ENCODE measurements at places on chromosomes 7 and 10. TPM values are rescaled to one million over a fixed set of nuclear protein-coding genes. Genes with fewer than 3 reads are reported as not detected.
A peak's percentile ranks its signal among the peaks of the same experiment; 100 is the strongest.

GRCh38 chr10:71714031-71714410, 5.6 kb downstream of the C10orf105 start:
- DNase-seq: no peak

GRCh38 chr10:120788771-120789170, 62.4 kb upstream of the WDR11 start:
- DNase-seq: no peak

The LEP gene
- total RNA-seq: not detected

GRCh38 chr10:69409968-69410367, 6.8 kb downstream of the TACR2 start:
- DNase-seq: no peak

The OGDHL gene
- total RNA-seq: 113 TPM

The TRIM73 gene
- total RNA-seq: 3.4 TPM

GRCh38 chr7:105962353-105962752, 711 bp upstream of the CDHR3 start:
- DNase-seq: no peak

- no peak for DNase-seq
These were observed 9.4 kb downstream of the NUB1 start for GRCh38 chr7:151351027-151351426.

GRCh38 chr7:121212036-121212435, 116.8 kb upstream of the WNT16 start:
- no peak for DNase-seq

GRCh38 chr10:69089638-69090599, 2.0 kb downstream of the SRGN start:
- DNase-seq: peak; percentile 10

- DNase-seq: no peak
These were observed 54.8 kb downstream of the EVX1 start for GRCh38 chr7:27297356-27297755.

- no peak for DNase-seq
These were observed 958.4 kb downstream of the TYW1 start for GRCh38 chr7:67955061-67955460.

DNA sequence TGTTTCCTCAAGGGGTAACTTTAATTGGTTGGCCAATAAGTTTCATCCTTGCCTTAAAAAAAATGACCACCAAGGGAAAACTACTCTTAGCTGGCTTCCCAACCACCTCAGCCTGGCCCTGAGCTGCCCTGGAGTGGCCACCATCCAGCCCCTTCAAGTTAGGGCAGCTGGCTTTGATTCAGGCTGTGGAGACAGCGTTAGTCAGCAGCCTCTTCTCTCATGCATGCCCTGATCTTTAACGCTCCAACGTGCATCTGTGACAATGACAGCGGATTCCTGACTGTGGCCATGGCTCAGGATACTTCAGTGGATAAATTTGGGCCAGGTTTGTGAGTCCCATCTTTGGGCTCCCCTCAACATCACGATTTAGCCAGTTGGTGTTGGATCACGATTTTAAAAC, 111.6 kb downstream of the RBM20 start:
- peak; percentile 59 for DNase-seq

DNA sequence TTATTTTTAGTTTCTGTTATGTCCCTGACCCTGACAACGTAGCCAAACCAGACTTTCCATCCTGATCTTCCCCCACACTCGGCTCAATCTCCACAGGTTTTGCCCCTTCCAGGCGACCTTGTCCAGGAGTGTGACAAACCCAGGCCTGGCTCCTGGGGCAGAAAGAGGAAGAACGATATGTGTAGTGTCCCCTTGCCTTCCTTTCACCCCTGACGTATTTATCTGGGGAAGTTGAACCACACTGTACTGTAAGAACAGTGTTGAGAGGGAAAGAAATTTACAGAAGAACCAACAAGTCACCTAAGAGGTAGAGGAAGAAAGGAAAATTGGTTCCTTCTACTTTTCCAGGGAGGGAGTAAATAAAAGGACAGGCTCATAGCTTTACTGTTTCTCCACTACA, 158.0 kb downstream of the VTI1A start:
- DNase-seq: no peak

- DNase-seq: no peak
These were observed 56.4 kb downstream of the ETV1 start for GRCh38 chr7:13933091-13933490.

DNA sequence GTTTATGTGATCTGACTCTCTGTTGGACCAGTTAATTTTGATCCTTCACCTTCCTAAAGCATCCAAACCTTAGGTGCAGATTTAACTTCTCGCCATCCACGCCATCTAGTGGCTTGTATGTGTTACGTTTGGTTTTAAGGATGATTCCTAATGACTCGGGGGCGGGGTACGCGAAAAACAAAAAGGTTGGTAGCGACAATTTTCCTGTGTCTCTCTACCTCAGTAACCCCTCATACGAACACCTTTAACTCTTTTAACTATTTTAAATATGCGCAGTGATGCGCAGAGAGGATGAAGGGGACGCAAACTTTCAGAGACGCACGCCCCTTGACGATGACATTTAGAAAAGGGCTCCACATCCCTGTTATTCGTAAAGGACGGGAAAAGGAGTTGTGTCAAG, 714 bp upstream of the KCND2 start:
- DNase-seq: peak; percentile 4

The FOXI2 gene
- total RNA-seq: not detected

GRCh38 chr7:130409712-130410072, 29.4 kb downstream of the CPA1 start:
- no peak for DNase-seq

The PNLIPRP3 gene
- 0.11 TPM for total RNA-seq

The CTAGE15 gene
- not detected for total RNA-seq

- no peak for DNase-seq
These were observed 430.2 kb downstream of the PTPRN2 start for GRCh38 chr7:158157460-158157859.

DNA sequence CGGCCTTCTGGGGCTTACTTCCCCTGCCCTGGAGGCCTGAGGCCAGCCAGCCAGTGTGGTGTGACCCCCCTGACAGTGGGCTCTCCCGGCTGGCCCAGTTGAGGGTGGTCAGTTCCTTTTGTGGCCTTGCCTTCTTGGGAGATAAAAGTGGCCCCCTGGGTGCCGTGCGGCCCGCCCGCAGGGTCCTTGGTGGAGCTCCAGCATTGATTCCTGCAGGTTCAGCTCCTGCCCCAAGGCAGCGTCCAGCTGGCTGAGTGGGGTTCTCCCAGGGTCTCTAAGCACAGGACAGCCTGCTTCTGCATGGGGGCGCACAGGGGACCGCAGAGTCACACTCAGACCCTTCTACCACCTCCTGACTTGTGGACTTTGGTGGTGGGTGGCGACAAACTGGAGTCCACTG, 62.1 kb downstream of the CUX1 start:
- DNase-seq: no peak

The GSTO2 gene
- total RNA-seq: 16.3 TPM
